ENCODE measurements at places on chromosomes 7 and 10.

DNA sequence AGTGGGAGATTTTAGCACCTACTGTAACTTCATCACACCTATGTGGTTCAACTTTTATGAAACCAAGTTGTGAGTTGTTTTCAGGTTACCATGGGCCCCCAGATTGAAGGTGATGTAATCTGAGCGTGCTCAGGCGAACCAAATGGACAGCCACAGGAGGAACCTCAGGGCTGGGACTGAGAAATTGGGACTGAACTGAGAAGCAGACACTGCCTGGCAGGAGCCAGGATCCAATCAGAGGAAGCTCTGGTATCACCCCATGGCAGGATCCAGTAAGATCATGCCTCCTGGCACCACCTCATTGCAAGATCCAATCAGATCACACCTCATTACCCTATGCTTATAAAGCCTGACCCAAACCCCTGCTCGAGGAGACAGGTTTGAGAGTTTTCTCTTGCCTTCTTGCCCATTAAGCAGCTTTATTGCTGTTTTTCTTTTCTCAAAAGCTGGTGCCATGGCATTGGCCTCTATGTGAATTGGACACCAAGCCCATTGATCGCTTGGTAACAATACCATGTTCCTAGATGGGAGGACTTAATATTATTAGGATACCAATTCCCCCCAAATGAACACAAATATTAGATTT, 43.2 kb upstream of the GDF10 start:
- DNase-seq, result no peak

- DNase-seq, result no peak
Observed at GRCh38 chr10:112913661-112914287, 36.3 kb upstream of the TCF7L2 start.

GRCh38 chr7:45140827-45141226, 16.8 kb upstream of the RAMP3 start:
- no peak for DNase-seq

- no peak for DNase-seq
Observed at GRCh38 chr10:122263971-122264370, 7.1 kb upstream of the BTBD16 start.

- no peak for DNase-seq
Observed at GRCh38 chr10:123883673-123884320, 7.8 kb downstream of the CPXM2 start.

DNA sequence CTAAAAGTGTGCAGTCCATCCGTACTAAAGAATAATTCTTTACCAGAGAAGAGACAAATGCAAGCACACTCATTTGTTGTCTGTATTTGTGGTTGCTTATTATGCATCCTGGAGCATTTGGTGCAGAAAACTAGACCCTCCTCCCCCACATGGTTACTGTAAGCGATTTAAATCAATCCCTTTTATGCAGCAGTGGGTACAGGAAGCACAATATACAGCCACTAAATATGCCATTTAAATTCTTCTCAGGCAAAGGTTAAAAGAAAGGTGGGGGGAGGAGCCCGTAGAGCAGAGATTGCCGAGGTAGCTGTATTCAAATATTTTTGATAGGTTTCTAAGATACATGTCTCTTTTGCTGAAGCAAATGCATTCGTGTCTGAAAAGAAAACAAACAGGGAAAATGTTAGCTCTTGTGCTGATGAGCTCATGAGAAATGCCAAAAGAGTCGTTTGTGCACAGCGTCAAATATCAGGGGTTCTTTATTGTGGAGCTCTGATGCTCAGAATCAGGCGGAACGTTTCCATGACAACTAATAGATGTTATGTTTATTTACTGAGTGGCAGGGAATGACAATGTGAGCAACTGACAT, 131.3 kb upstream of the NPVF start:
- no peak for DNase-seq

DNA sequence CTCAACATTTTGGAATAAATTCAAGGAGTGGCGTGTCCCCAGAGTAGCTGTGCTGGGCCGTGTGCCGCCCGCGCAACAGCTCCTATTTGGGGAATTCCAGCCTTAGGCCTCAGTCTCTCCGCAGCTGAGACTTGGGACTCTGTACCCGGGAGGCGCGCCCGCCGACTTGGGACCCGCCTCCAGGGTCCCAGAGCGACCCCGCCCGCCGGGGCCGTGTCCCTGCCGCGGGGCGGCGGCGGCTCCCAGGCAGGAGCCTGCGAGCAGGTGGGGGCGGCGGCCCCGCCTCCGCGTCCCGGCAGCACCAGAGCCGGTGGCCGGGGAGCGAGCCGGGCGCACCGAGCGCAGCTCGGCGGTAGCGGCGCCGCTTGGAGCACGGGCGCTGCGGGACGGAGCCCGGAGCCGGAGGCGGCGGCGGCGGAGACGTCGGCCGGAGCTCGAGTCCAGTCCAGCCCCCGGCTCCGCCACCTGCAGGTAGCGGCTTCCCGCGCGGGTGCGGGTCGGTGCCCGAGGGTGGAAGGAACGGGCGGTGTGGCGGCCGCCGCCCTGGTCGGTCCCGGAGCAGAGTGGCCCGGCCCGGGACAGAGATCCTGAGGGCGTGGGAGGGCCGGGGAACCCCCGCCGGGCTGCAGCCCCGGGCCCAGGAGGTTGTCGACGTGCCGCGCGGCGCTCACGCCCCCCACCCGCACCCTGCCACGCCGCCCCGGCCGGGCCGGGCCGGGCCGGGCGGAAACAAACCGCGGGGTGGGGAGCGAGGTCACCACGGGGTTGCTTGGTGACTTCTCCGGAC, at the start of gene WIPF3:
Gene WIPF3, plus strand, starts transcription at position 301 of the 787 bp plus-strand sequence. CDS start 28,217 bp downstream, outside the sequence.
- no peak for DNase-seq

GRCh38 chr10:96687317-96688012, 32.8 kb downstream of the PIK3AP1 start:
- DNase-seq, result no peak

- DNase-seq, result no peak
Observed at GRCh38 chr7:142437741-142438140, 179.9 kb upstream of the PRSS58 start.

DNA sequence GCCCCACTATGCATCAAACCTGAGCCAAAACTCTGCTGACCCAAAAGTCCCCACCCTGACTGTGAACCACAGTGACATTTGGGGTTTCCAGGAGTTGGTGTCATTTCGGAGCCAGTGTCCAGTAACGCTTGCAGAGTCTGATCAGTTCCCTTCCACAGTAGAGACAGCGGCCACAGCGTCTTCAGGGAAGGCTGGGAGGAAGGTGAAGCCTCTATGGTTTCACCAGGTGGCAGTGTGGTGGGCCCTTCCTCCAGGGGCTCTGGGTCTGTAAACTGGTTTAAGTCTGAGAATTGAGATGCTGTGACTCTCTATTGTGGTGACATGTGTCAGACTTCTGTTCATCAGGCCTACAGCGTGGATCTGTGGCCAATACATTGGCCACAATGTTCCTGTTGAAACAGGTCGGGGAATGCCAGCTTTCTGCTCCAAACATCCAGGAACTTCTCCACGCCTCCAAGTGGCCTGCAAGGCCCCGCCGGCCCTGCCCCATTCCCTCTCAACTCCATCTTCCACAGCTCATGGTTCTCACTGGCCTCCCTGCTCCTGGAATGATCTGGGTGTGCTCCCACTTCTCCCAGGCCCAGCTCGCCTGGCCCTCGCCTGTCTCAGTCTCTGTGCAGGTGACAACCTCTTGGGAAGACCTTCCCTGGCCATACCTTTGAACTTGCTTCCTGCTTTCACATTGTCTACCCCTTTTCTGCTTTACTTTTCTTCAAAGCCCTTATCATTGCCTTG, 124.5 kb upstream of the FAM20C start:
- no peak for DNase-seq

GRCh38 chr7:132488634-132489302, 87.5 kb downstream of the PLXNA4 start:
- DNase-seq, result no peak

- no peak for DNase-seq
Observed at GRCh38 chr7:77413128-77413527, 3.0 kb downstream of the GSAP start.

GRCh38 chr7:131869169-131869844, 312.9 kb upstream of the PODXL start:
- DNase-seq, result no peak

DNA sequence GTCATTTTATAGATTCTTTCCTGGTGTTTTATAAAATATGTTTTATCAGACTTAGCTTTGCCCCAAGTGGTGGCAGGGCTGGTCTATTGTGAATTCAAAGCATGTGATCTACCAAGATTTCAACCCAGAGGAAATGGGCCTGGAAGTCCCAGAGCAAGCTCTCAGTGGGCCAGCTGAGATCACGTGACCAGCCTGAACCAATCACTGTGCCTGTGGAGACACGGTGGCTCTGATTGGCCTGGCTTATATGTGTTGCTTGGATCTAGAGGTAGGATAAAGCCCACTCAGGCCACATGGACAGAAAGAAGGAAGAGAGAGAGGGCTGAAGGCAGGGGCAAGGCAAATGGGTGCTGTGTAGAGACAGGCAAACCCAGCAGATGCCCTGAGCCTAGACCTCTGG, 65.5 kb upstream of the GATA3 start:
- no peak for DNase-seq

- DNase-seq, result no peak
Observed at GRCh38 chr7:50825465-50825864, 42.8 kb upstream of the GRB10 start.

GRCh38 chr7:29289156-29290021, 94.8 kb downstream of the CHN2 start:
- DNase-seq, result no peak

DNA sequence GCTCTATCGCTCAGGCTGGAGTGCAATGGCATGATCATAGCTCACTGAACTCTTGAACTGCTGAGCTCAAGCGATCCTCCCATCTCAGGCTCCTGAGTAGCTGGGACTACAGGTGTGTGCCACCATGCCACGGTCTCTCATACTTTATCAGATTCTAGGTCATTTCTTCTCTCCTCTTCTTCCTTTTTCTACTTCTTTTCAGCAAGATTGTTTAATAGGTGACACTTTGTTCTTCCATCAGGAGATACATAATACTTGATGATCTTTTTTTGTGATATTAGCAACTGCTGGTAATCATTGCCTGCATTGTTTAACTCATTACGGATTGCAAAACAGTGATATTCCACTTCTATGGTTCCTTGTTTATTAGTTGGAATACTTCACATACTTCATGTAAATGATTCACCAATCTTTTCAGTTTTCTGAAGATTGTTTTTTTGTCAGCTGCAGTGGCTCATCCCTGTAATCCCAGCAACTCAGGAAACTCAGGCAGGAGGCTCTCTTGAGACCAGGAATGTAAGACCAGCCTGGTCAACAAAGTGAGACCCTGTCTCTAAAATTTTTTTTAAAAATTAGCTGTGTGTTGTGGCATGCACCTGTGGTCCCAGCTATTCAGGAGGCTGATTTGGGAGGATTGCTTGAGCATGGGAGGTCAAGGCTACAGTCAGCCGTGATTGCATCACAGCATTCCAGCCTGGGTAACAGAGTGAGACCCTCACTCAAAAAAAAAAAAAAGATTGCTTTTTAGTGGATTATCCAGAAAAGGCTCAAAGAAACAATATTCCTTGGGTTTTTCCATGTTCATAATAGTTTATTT, 36.2 kb upstream of the CHST3 start:
- no peak for DNase-seq

DNA sequence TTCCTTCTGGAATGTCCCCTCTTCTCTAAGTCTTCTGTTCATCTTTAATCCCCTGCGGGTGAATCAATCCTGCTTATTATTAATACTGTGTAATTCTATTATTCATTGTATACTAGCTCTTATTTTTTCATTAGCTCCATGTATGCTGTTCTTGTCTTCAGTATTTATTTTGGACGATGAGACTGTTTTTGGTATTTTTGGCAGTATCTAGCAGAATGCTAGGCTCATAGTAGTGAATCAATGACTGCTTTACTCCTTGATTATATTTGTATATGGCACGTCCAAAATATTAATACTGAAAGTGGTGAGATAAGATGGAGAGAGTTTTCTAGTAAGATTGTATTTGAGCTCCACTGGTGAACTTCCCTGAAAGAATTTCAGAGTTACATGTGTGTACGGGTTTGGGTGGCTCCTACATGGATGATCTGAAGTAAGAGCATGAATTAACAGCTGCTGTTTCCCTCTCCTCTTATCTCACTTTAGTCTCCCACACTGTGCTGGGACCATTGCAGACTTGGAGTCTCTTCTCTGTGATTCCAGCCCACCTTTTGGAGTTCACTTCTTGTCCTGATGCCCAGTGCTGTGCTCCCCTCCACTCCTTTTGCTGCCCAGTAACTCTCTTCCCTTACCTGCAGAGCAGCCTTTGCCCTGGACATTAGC, 226.0 kb downstream of the CDK14 start:
- no peak for DNase-seq

- no peak for DNase-seq
Observed at GRCh38 chr7:22709857-22710256, 17.1 kb upstream of the IL6 start.

DNA sequence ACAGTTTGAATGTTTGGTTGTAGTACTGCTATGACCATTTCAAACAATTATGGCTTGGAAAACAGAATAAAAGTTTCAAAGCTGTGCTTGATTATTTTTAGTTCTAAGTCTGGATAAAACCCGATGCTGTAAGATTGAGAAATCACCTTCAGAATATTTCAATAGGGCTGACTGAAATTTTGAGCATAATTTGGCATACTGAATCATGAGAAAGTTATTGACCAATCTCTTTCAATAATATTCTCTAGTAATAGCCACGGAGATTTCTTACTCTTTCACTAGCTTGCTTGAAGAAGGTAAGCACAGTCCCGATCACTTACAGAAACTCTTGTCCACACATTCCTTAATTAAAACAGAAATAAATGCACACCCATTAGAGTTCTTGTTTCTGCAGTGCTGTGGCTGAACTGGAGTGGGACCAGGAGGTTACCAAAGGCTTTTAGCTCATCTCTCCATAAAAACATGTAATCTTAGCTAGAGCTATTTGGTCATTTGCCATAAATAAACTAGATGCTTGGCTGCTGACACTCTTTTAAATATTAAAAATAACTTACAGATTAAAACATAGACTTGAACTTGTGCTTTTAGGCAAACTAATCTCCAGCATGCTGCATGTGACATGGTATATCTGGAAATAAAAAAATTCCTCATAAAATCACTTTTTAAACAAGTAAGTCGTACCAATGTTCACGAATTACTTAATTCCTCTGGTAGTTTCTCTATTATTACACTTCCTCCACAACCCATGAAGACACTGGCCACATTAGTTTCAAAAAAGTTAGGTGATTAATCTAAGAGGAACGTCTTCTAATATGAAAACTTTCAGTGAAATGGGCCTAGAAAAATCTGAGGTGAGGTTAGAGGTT, 97.8 kb downstream of the AGMO start:
- no peak for DNase-seq

- no peak for DNase-seq
Observed at GRCh38 chr10:50536617-50537240, 87.0 kb downstream of the SGMS1 start.

GRCh38 chr10:97759158-97759887, 12.5 kb downstream of the SFRP5 start:
- DNase-seq, result peak; percentile 18

- no peak for DNase-seq
Observed at GRCh38 chr10:124007773-124008145, 85.6 kb downstream of the CHST15 start.

Data from stimulated activated CD4-positive, alpha-beta T cell treated with anti-CD3 and anti-CD28 coated beads, Interleukin-1b, Interleukin-23, amount 100 ng/mL, for 1 hour (primary cell).